ENCODE measurements at places on chromosomes 3 and 15.

GRCh38 chr15:60994963-60995475 is 234.1 kb downstream of the RORA start:
- no peak for DNase-seq

DNA sequence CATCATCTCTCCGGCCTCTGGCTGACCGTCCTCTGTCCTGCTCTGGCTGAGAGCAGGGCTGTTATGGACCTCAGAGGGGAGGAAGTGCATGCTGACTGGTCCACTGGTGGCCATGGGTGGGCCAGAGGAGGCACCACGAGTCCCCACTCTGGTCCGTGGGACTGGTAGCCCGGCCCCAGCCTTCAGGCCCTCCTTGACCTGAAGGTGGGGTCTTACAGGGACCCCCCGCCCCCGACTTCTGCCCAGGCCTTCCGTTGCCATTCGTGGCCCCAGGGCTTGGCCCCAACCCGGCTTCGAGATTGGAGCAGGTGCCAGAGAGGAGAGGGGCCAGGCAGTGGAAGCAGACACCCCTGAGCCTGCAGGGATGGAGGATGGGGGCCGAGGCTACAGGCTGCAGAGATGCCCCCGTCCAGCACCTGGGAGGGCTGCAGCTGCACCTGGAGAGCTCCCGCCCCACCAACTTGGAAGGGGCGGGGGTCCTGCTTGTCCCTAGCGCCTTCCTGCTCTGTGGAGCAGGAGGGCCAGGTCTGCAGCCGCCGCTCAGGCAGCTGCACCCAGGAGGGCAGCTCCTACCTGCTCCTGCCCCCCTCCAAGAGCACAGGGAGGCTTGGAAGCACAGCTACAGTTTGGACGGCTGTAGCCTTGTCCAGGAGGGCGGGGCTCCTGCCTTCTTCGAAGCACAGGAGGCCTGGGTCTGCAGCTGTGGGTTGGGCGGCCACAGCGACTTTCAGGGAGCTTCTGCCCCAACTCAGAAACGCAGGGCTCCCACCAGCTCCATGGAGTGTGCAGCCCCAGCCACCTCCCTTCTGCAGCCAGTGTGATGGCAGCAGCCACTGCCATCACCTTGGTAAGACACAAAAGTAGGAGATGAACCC is 142.5 kb downstream of the KLF13 start:
- no peak for DNase-seq

GRCh38 chr3:13653631-13654279 is 104.8 kb downstream of the FBLN2 start:
- DNase-seq = no peak

DNA sequence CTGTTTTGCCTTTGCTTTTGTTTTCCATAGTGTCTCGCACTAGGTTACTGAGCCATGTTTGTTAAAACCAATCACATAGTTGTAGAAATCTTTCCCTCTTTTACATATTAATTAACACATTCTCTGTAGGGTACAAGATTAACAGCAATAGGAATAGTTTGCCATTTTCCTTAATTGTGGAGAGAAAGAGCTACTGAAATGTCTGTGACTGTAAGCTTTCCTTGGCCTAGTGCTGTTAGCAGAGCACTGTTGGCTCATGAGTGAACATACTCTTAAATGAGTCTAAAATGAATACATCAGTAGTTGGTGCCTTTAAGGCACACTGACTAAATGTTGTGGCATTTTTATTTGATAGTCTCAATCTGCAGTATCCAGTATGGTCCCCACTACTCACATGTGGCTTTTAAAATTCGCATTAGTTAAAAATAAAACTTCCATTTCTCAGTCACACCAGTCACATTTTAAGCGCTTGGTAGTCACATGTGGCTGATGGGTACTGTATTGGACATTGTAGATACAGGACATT is 28.2 kb downstream of the CHD2 start:
- DNase-seq = no peak

DNA sequence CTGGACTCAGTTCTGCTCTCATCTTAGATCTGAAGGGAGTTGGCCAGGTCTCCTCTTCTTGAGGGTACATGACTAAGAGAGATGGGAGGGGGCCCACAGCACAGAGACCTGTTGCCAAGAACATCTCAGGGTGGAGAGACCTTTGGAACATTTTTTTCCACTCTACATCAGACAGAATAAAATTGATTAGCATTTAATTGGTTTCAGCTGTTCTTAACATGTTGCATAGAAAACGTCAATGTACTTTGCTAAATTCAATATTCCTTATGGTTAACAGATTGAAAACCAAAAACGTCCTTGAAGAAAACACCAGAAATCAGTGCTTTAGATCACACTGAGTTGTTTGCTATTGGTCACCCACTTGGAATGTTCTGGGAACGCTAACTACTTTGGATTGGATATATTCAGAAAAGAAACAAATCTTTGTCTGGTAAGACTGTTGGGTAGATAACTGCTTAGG is 36.4 kb upstream of the FSTL1 start:
- DNase-seq = peak; percentile 69

GRCh38 chr15:52466134-52466701 is 62.5 kb downstream of the MYO5A start:
- no peak for DNase-seq

- DNase-seq = no peak
These were observed 147.2 kb downstream of the STAG1 start for GRCh38 chr3:136604961-136605360.

DNA sequence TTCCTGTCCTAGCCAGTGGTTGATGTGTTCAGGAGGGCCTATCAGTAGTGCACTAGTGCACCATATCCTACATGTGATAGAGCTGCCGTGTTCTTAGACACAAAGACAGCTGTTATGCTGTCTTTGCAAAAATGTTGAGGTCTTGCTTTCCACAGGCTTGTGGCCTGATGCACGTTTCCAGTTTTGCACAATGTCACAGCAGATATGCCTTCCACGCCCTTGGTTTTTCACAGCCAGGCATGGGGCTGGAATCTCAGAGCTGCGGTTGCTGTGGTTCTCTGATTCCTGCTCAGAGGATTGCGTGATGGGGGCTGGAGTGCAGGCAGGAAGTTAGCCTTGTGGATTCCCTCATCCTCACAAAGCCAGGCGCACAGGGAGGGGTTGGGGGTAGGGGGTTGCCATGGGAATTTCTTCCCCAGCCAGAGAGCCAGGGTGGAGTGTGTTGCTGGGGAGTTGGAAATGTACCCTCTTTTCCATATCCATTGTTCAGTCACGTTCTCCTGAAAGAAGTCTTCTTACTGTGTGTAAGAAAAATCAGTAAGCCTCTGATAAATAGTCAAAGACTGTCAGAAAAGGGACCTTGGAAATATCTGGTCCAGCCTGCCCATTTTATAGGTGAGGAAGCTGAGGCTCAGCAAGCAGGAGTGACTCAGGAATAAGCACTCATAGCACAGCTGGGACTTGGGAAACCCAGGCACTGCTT is 79.4 kb downstream of the SMAD3 start:
- peak; percentile 78 for DNase-seq
